ENCODE measurements at places on chromosomes 2 and 18. TPM values are rescaled to one million over a fixed set of nuclear protein-coding genes. Genes with fewer than 3 reads are reported as not detected.

KLHL14 gene
- total RNA-seq, result 0.08 TPM

VSNL1 gene
- total RNA-seq, result 32.9 TPM

YIPF4 gene
- total RNA-seq, result 16.8 TPM

AQP12B gene
- not detected for total RNA-seq

NEU4 gene
- 5.4 TPM for total RNA-seq

SANBR gene
- 6.2 TPM for total RNA-seq

TYMS gene
- 77.4 TPM for total RNA-seq

ABCG5 gene
- total RNA-seq, result 58.3 TPM

NT5C1B gene
- total RNA-seq, result not detected

- H3K27ac ChIP-seq, result no peak overlapping the region
- H3K4me1 ChIP-seq, result no peaks in the 10 kb centered on the region
- no peaks in the 10 kb centered on the region for H3K27me3 ChIP-seq
- no peaks in the 10 kb centered on the region for H3K36me3 ChIP-seq
- no peak overlapping the region for H3K4me3 ChIP-seq
Measured at GRCh38 chr2:72561621-72562318, 264.1 kb downstream of the EXOC6B start.

DNA sequence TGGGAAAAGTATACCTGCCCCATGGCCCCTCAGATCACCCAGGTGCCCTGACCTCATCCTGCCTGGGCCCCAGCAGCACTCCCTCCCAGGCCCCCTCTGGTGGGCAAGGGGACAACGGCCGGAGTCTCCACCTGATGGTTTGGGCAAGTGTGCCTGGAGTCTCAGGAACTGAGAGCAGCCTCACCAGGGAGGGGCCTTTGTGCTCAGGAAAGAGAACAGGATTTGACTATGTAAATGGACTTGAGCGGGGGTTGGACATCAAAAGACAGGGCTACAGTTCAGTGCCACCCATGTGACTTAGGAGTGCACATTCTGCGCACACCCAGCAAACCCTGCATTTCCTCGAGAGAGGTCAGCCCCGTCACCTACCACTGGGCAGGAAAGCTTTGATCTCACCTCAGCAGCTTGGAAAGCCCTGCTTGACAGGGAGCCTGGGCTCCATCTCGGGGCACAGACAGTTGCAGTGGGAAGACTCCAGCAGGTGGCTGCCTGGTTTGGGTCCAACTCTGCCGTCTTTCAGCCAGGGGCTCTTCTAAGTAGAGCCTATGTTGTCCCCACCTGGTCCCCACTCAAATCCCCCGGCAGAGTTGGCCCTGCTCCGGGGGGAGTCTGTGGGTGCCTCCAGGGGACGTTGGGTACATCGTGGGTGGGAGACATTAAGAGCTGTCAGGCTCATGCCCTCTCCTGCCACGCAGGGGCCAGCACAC is 3.3 kb downstream of the INPP5D start:
- no peak for DNase-seq
- no peaks in the 10 kb centered on the region for H3K36me3 ChIP-seq
- H3K27me3 ChIP-seq, result no peaks in the 10 kb centered on the region

DNA sequence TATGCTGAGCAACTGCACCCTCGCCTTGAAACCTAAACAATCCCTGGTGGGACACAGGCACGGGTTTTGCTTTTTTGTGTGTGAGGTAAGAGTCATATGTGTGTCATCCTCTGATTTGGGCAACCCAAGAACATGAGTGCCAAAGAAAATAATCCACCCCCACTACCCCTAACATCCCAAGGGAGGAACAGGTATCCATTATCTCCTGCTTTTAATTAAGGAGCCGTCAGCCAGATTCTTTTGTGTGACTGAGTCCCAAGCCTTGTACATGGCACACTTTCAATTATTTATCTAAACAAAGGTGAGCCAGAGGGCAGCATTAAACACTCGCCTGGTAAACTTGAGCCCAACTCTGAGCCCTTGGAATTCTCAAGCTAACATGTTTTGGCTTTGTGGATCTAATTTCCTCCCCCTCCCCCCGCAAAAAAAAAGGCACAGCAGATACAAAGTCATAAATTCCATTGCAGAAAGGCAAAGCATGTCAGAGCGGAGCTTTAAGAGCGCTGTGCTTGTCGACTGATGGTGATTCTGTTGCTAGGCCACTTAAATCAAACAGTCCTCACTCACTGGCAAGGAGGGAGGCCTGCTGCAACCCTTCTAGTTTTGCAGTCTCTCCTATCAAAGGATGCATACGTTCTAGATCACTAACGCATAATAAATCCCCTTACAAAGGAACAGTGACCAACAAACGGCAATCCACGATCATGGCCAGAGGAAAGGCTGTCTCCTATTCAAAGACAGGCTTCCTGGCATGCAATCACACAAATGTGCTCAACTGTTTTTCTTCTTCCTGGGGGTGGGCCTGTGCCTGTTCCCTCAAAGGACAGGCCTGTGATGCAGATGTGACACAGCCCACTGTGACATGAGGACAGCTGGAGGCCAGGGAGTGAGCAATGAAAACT is 143.5 kb upstream of the LMAN1 start:
- H3K4me3 ChIP-seq, result no peak overlapping the region
- H3K36me3 ChIP-seq, result no peaks in the 10 kb centered on the region
- H3K27me3 ChIP-seq, result no peaks in the 10 kb centered on the region
- no peak for DNase-seq
- no peaks in the 10 kb centered on the region for H3K4me1 ChIP-seq

- no peak for DNase-seq
- H3K4me3 ChIP-seq, result no peak overlapping the region
- no peak overlapping the region for H3K27ac ChIP-seq
- peaks cover 3% of the 10 kb centered on the region for H3K27me3 ChIP-seq
Measured at GRCh38 chr2:204333861-204334260, 211.4 kb upstream of the PARD3B start.

DNA sequence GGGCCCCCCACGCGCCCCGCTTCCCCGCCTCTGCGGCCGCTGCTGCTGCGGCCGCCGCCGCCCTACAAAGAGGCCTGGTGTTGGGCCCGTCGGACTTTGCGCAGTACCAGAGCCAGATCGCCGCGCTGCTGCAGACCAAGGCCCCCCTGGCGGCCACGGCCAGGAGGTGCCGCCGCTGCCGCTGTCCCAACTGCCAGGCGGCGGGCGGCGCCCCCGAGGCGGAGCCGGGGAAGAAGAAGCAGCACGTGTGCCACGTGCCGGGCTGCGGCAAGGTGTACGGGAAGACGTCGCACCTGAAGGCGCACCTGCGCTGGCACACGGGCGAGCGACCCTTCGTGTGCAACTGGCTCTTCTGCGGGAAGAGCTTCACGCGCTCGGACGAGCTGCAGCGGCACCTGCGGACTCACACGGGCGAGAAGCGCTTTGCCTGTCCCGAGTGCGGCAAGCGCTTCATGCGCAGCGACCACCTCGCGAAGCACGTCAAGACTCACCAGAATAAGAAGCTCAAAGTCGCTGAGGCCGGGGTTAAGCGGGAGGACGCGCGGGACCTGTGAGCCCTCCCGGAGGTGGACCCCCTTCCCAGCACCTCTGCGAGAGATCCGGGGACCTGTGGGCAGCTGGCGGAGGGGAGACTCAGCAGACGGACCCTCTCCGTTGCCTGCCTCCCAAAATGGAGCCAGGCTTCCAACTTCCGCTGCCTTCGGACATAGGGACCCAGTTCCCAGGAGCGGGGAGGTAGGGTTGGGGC is 1.9 kb downstream of the SP5 start:
- peak; percentile 55 for DNase-seq
- H3K27me3 ChIP-seq, result no peaks in the 10 kb centered on the region
- H3K36me3 ChIP-seq, result no peaks in the 10 kb centered on the region
- no peak overlapping the region for H3K4me3 ChIP-seq
- H3K27ac ChIP-seq, result no peak overlapping the region

DNA sequence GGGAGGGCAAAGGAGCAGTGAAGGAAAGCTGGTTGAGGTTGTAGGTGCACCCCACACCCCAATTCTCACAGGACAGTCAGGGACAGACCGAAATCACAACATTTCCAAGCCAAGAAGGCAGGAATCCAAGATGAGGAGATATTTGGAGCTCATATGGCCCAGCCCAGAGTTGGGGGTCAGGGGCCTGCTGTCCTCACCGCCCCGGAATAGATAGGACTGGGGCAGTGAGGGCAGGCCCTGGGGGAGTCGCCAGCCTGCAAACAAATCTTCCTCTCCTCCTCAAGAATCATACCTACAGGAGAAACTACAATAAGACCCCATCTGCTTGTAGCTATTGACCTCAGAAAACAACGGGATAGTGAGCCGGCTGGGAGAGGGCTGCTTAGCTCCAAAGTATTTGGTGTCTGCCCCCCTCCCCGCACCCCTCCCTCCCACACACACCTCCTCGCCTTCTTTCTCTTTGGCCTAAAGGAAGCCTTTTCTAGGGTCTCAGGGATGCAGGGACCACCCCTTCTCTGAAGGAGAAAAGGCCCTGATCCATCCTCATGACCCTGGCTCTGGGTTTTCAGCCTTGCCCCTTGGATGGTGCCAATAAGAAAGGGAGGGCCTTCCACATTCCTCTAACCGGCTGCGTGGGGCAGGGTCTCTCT is 3.8 kb downstream of the EN1 start:
- peaks cover 13% of the 10 kb centered on the region for H3K27me3 ChIP-seq
- no peak for DNase-seq
- H3K27ac ChIP-seq, result no peak overlapping the region
- H3K4me3 ChIP-seq, result no peak overlapping the region
- no peaks in the 10 kb centered on the region for H3K36me3 ChIP-seq

DNA sequence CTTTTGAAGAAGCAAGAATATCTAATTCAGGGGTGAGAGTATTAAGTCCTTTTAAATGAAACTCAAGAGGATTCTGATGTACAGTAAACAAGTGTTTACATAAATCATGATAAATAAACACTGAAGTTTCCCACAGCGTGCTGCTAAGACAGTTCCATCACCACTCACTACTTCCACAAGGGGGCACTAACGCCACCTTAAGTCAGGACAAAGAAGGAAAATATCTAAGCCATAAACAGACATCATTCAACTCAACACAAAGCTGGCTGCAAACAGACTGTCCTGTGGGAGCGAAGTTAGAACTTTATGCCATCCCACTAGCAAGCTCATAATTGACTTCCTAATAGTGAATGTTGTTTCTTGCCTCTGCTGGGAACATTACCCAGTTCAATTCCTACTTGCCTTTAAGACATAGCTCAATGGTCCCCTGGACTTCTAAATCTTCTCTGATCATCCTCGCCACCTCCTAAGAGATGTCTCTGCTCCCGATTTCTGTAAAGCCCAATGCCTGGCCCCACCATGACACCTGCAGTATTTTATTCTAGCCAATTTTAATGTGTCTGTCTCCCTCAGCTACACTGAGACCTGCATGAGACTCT is 36.5 kb downstream of the MRPL44 start:
- no peak overlapping the region for H3K4me3 ChIP-seq
- H3K36me3 ChIP-seq, result no peaks in the 10 kb centered on the region
- H3K27me3 ChIP-seq, result no peaks in the 10 kb centered on the region
- H3K4me1 ChIP-seq, result no peaks in the 10 kb centered on the region

- H3K4me1 ChIP-seq, result peaks cover 16% of the 10 kb centered on the region
- no peaks in the 10 kb centered on the region for H3K27me3 ChIP-seq
- H3K27ac ChIP-seq, result peak overlapping the region; percentile 8
- H3K36me3 ChIP-seq, result peaks cover 3% of the 10 kb centered on the region
- DNase-seq, result no peak
- H3K4me3 ChIP-seq, result no peak overlapping the region
Measured at GRCh38 chr2:46988733-46989481, 73.3 kb upstream of the MCFD2 start.

- no peaks in the 10 kb centered on the region for H3K27me3 ChIP-seq
- H3K4me1 ChIP-seq, result no peaks in the 10 kb centered on the region
- H3K4me3 ChIP-seq, result no peak overlapping the region
- no peaks in the 10 kb centered on the region for H3K36me3 ChIP-seq
- H3K27ac ChIP-seq, result no peak overlapping the region
- DNase-seq, result no peak
Measured at GRCh38 chr2:41377837-41378236, 670.0 kb upstream of the PKDCC start.

DNA sequence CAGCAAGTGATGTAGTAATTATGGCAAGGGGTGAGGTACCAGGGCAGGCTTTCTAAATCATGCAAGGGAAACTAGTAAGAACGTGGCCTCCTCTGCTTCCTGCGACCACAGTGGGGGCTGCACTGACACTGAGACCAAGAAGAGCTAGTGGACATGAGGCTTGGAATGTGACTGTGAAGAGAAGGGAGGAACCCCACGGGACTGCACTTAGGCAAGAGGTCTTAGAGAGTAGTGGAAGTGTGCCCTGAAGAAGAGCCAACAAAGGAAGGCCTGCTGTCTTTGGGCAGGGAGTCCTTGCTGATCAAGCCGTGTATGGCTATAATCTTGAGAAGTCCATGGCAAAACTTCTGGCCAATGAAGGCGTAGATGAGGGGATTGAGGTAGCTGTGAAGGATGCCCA is 8.9 kb upstream of the RUFY4 start:
- no peak overlapping the region for H3K27ac ChIP-seq
- H3K4me3 ChIP-seq, result no peak overlapping the region
- no peaks in the 10 kb centered on the region for H3K27me3 ChIP-seq
- H3K4me1 ChIP-seq, result no peaks in the 10 kb centered on the region
- no peaks in the 10 kb centered on the region for H3K36me3 ChIP-seq

DNA sequence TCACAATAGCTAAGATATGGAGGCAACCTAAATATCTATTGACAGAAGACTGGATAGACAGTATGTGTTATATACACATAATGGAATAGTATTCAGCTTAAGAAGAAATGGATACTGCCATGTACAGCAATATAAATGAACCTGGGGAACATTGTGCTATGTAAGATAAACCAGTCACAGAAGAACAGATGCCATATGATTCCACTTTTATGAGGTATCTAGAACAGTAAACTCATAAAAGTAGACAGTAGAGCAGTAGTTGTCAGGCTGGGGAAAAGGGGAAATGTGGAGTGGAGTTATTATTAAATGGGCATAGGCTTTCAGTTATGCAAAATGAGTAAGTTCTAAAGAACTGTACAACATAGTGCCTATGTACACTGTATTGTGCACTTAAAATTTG is 1055.7 kb upstream of the TMEFF2 start:
- no peak for DNase-seq
- no peaks in the 10 kb centered on the region for H3K36me3 ChIP-seq
- H3K4me3 ChIP-seq, result no peak overlapping the region

Data from liver (tissue), 10 donors.